ENCODE measurements at places on chromosomes 13 and 19. TPM values are rescaled to one million over a fixed set of nuclear protein-coding genes. Genes with fewer than 3 reads are reported as not detected.

Gene SLC15A1
- not detected for total RNA-seq

Gene LPAR2
- 115 TPM for total RNA-seq

Gene ZNF575
- 0.72 TPM for total RNA-seq

Gene CEACAM8
- not detected for total RNA-seq

Gene EID2B
- total RNA-seq: 7.7 TPM

Gene YJEFN3
- total RNA-seq: 15.0 TPM

Gene ZNF558
- total RNA-seq: 40.6 TPM

Gene ICAM3
- total RNA-seq: 10.0 TPM

Gene NTF4
- not detected for total RNA-seq

Gene AKAP8L
- total RNA-seq: 163 TPM

Gene TYROBP
- not detected for total RNA-seq

Gene IGFL1
- total RNA-seq: not detected

Gene RDH13
- 20.4 TPM for total RNA-seq

Gene TPTE2
- total RNA-seq: 0.14 TPM

Gene UQCRFS1
- 34.8 TPM for total RNA-seq

DNA sequence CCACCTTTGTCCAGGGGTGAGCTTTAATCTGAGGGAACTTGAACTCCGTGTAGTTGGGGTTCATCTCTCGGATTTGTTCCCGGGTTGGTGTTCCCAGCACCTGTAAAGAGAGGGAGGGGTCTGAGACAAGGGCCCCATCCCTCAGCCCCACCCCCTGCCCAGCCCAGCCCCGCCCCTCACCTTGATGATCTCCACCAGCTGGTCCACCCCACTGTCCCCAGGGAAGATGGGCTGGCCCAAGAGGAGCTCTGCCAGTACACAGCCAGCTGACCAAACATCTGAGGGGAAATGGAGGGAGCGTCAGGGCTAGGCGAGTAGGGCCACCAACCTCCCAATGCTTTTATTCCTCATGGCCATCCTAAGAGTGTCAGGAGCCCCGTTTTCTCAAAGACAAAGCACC, 9.3 kb downstream of the GSK3A start:
- DNase-seq: no peak

DNA sequence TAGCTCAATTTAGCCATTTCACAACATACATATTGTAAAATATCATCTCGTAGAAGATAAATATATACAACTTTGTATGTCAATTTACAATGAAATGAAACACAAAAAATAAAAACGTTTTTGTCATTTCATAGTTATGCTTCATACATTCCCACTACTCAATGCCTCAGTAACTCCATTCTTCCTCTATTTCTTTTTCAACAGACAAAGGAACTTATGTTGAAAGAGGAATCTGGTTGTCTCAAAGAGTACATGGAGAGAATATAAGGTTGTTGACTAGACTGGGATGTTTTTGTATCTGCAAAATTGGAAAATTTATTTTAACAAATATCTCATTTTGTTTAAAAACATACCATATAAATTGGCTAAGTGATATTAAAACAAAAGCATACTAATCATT, 12.8 kb downstream of the KCTD12 start:
- no peak for DNase-seq

GRCh38 chr19:33268162-33268991, 34.0 kb downstream of the CEBPA start:
- no peak for DNase-seq

GRCh38 chr19:56341948-56342347, 27.3 kb upstream of the ZSCAN5A start:
- DNase-seq: no peak

- DNase-seq: peak; percentile 89
Observed at GRCh38 chr13:31161557-31162150, at the start of gene HSPH1. TSS of gene HSPH1 (minus strand) at chr13:31161904. CDS start at chr13:31161582, 322 bp downstream.

- no peak for DNase-seq
Observed at GRCh38 chr13:75689686-75690085, 53.6 kb downstream of the LMO7 start.

- no peak for DNase-seq
Observed at GRCh38 chr13:22926748-22927400, 253.9 kb upstream of the SGCG start.

- peak; percentile 34 for DNase-seq
Observed at GRCh38 chr13:112893570-112894422, 75.2 kb upstream of the MCF2L start.

- no peak for DNase-seq
Observed at GRCh38 chr13:100209857-100210825, 121.2 kb downstream of the PCCA start.

GRCh38 chr13:67996101-67996500, 766.0 kb upstream of the PCDH9 start:
- DNase-seq: no peak

DNA sequence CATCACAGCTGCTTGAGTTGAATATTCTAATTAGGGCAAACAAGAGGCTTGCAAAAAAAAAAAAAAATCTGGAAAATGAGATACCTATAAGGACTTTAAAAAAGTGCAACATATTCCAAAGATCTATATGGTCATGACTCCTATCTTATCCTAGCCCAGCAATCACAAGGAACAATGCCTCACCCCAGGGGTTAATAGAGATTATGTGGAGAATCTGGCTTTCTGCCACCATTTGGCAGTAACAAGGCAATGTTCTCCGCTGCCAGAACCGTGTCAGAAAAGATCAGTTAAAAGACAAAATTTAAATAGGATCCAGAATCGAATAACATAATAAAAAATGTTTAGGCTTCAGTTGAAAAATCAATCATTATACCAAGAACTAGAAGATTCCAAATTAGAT, 1643.2 kb upstream of the PRR20A start:
- DNase-seq: no peak

DNA sequence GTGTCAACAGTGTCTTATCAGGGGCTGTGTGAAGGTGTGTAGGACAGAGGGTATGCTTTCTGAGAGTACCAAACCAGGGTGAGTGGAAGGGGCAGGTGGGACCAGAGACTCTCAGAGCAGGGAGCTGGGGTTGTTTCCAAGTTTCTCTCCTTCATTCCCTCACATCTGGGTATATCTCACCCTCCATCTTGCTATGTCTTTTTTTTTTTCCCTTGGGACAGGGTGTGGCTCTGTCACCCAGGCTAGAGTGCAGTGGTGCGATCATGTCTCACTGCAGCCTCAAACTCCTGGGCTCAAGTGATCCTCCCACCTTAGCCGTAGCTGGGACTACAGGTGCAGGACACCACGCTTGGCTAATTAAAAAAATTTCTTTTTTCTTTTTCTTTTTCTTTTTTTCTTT, 10.6 kb downstream of the DAND5 start:
- no peak for DNase-seq

GRCh38 chr13:27421101-27421871, 3.1 kb upstream of the GTF3A start:
- no peak for DNase-seq

DNA sequence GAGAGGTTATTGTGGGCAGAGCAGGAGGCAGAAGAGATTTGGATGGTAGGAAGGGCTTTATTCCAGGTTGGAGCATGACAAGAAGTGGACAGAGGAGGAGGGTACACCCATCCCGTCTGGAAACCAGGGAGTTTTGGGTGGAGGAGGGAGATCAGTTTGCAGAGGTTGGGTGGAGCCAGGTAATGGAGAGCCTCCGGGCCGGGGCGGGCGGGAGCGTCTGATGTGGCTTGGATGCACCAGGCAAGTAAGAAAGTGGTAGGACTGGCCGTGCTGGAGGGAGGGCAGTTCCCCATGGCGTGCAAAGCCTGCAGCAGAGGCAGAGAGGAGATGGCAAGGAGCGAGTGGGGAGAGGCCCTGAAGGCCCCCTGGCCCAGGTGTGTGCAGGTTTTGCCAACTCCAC, 10.9 kb downstream of the IGFLR1 start:
- no peak for DNase-seq

GRCh38 chr19:12793290-12794195, 2.3 kb downstream of the JUNB start:
- DNase-seq: peak; percentile 81

DNA sequence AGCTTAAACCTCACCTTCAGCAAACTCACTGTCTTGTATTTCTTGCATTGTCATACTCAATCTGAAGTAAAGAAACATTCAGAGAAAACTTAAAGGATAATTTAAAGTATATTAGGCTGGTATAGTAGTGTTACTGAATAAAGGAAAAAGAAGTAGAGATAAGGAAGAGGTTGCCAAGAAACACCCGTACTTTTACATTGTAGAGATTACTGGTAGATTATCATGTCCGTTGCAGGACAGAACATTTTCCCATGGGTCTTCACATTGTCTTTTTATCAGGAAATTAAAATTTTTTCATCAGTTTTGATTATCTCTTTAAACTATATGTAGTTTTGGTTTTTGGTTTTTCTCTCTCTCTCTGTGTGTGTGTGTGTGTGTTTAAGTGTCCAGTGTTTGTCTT, 19.9 kb upstream of the GPR183 start:
- no peak for DNase-seq

DNA sequence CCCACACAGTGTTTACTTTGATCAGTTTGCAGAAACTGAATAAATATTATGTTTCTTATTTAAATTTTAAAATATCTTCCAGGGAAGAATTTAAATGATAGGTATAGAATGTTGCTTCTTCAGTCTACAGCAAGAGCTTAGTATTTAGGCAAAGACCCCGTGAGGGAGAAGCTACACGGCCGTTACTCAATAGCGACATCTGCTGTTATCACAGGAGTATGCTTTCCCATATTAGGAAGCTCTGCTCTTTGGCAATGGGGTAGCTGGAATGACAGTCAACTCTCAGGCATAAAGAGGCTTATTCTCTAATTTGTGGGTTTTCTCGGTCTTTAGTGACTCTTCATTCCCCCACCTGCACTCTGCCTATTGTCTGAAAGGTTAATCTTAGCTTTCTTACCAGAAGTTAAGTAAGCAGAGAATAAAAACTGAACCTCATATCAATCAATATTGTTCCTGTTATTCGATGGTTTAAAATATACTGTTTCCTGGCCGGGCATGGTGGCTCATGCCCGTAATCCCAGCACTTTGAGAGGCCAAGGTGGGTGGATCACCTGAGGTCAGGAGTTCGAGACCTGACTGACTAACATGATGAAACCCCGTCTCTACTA, 13.2 kb upstream of the LHFPL6 start:
- peak; percentile 54 for DNase-seq

GRCh38 chr13:54758795-54759194, 1730.2 kb downstream of the OLFM4 start:
- DNase-seq: no peak

- DNase-seq: no peak
Observed at GRCh38 chr19:18605546-18606280, 886 bp downstream of the CRLF1 start.

GRCh38 chr13:36880961-36881360, 39.1 kb downstream of the SMAD9 start:
- DNase-seq: no peak

- DNase-seq: no peak
Observed at GRCh38 chr19:19649580-19649995, 6.1 kb upstream of the GMIP start.

DNA sequence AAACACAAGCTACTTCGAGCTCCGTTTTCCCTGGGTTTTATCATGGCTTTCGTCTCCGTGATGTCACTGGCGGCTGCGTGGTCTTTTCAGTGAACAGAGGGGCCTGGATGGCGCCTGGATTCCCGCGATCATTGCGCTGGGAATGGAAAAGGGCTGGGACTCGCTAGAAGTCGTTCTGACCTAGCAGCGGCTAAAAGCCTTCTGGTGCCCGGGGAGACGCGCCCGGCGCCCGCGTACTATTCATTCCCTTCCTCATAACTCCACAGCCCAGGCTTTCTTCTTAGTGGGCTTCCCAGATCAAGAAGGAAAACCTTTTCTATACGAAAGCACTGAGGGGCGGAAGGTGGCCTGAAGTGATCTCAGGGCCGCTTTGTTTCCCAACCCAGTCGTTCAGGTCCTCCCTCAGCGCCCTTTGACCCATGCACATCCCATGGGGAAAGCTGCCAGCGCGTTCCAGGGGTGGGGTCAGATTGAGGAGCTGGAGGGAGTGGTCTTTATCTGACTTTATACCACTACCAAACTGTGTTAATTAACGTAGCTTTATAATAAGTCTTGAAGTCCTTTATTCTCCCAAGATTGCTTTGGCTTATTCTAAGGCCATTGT, 96.6 kb downstream of the ELF1 start:
- DNase-seq: no peak

- DNase-seq: no peak
Observed at GRCh38 chr13:110340812-110341444, 33.8 kb downstream of the COL4A2 start.

- DNase-seq: no peak
Observed at GRCh38 chr13:76759877-76760276, 126.3 kb downstream of the KCTD12 start.

DNA sequence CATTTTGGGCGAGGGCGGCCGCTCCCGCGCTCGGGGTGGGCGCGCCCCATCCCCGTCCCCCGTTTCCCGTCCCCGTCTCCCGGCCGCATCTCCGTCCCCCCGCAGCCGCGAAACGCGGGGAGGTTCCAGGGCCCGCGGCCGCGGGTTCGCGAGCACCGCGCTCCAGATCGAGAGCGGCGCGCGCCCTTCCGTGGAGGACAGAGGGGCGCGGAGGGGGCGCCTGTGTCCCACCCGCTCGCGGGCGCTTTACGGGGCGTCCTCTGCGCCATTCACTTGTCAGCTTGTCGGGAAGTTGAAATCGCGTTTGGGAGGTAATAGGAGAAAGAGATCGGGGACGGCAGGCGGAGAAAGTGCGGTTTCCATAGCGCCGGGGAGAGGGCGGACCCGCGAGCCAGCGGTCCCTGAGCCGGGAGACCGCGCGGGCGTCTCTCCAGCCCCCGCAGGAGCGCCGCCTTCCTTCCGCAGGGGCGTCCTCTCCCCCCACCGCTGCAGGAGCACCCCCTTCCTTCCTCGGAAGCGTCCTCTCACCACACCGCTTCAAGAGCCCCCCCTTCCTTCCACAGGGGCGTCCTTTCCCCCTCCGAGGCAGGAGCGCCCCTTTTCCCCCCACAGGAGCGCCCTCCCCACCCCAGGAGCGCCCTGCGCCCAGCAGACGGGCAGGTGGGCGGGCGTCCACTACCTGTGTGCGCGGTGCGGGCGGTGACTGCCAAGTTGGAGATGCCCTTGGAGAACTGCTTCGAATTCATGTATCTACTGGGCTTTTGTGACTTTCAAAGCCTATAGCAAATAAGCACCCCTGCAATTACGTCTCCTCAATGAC, 962 bp upstream of the IRS2 start:
- DNase-seq: peak; percentile 46

- no peak for DNase-seq
Observed at GRCh38 chr13:77338961-77339401, 12.1 kb upstream of the MYCBP2 start.

GRCh38 chr13:72160977-72161376, 294.0 kb upstream of the DACH1 start:
- no peak for DNase-seq

DNA sequence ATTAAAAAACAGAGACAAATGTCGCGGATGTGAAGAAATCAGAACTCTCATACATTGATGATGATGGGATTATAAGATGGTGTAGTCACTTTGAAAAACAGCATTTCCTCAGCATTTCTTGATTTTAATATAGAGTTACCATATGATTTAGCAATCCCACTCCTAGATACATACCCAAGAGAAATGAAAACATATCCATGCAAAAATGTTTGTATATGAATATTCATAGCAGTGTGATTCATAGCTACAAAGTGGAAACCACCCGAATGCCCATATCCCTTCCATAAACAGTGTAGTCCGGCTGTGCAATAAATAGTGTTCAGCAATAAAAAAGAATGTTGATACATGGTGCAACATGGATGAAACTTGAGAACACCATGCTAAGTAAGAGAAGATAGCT, 44.6 kb downstream of the DPY19L3 start:
- no peak for DNase-seq

GRCh38 chr19:13019332-13019731, 24.1 kb downstream of the NFIX start:
- no peak for DNase-seq

- DNase-seq: no peak
Observed at GRCh38 chr13:113418722-113419049, 34.6 kb downstream of the ADPRHL1 start.
